ENCODE measurements at places on chromosomes 7 and 10. TPM values are rescaled to one million over a fixed set of nuclear protein-coding genes. Genes with fewer than 3 reads are reported as not detected.

Gene CALML3
- polyA plus RNA-seq = not detected

Gene OR2A1
- 1.0 TPM for polyA plus RNA-seq

Gene PVRIG
- polyA plus RNA-seq = 69.5 TPM

Gene HECW1
- polyA plus RNA-seq = not detected

Gene VSTM2A
- polyA plus RNA-seq = not detected

Gene LIPK
- not detected for polyA plus RNA-seq

Gene VWDE
- 0.13 TPM for polyA plus RNA-seq

Gene AGMO
- not detected for polyA plus RNA-seq

Gene PPP1R9A
- polyA plus RNA-seq = not detected

Gene CARD11
- polyA plus RNA-seq = 44.5 TPM

Gene MYL7
- not detected for polyA plus RNA-seq

Gene STAMBPL1
- polyA plus RNA-seq = 12.5 TPM

Gene CC2D2B
- not detected for polyA plus RNA-seq

Gene ZNF503
- polyA plus RNA-seq = not detected

Gene SEC31B
- polyA plus RNA-seq = 1.1 TPM

Gene NUDT13
- polyA plus RNA-seq = 1.5 TPM

Gene GHITM
- 312 TPM for polyA plus RNA-seq

All from naive thymus-derived CD4-positive, alpha-beta T cell (primary cell).